ENCODE measurements at places on chromosomes 1 and 21. TPM values are rescaled to one million over a fixed set of nuclear protein-coding genes. Genes with fewer than 3 reads are reported as not detected.

GRCh38 chr1:92184632-92185031 is 33.1 kb upstream of the C1orf146 start:
- no peak for DNase-seq

GRCh38 chr1:206116191-206116872 is 856 bp downstream of the AVPR1B start:
- DNase-seq, result no peak

DNA sequence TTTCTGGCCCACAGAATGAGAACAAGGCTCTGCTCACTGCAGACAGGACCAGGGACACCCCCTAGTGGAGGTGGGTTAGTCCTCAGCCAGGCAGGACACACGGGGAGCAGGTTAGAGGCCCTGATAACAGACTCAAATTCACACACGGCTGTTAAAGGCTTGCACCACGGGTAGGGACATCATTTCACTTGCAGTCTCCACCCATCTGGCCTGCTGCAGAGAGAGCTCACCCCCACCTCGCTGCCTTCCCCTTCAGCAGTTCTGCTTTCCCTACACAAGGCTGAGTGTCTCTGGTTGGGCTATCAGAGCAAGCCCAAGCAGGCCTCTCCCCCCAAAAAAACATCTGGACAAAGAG is 20.6 kb downstream of the MEF2D start:
- DNase-seq, result peak; percentile 53

- DNase-seq, result no peak
Measured at GRCh38 chr1:99557546-99558202, 88.2 kb upstream of the PALMD start.

TMPRSS2 gene
- total RNA-seq, result 0.20 TPM

OR2T33 gene
- 0.27 TPM for total RNA-seq

DNA sequence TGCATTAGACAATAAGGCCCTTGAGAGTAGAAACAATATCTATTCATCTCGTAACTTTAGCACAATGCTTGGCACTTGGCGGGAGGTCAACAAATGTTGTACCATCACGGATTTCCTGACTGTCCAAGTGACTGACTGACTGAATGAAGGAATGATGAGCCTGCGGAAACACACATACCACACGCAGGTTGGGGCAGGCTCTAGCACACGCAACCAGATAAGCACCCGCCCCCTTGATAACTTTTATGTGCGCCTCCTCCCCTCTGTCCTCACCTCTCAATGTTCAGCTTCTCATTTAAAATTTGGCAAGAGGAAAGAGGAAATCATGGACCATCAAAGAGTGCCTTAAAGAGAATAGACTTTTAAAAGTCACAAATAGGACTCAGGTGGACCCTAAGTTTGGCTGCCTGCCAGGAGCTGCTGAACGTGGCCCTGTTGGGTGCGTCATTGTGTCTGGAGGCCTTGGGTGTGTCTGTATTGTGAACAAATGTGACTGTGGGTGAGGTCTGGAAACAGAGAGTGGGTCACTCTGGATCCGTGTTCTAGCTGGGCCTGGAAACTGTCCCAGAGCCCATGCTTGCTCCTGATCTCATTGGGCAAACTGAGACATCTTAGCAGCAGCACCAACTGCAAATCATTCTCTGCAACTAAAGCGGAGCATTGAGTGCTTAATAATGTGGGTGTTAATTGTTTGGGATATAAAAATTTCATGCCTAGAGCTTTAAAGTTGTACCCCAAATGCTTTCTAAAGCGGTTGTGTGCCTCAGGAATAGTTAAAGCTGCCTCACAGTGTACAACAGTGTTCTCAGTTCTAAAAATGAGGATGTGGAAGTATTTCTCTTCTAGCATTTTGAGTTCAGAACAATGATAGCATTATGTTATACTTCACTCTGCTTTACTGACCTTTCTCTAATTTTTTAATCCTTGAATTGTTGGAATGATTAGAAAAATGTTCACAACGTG is 47.6 kb upstream of the ABCG1 start:
- DNase-seq, result peak; percentile 17

DNA sequence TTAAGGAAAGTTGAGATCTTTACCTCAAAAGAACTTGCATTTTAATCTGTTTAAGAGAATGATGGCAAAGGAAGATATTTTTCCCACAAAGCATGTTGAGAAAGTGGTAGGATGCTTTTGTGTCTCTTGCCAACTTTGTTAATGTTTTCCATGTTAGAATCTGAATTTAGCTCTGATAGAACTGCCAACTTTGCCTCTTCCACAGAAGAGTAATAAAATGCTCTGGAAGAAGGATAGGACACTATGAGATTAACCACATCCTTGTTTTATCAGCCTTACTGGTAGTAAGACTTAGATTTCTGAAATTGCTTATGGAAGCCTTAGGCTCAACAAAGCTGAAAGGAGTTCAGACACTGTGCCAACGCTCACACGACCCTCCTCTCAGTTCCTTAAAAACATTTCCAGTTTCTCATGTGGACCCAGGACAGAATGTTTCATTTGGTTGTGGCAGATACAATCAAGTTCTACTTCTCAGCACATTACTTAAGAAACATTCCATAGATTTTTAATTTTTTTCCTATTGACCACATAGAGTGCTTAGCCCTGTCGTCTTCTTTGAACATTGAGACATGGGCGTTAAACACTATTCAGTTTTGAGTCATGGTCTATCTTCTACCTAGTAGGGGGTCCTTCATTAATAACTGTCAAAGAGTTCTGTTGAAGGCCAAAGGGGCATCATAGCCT is 59.0 kb downstream of the MTR start:
- no peak for DNase-seq

DNA sequence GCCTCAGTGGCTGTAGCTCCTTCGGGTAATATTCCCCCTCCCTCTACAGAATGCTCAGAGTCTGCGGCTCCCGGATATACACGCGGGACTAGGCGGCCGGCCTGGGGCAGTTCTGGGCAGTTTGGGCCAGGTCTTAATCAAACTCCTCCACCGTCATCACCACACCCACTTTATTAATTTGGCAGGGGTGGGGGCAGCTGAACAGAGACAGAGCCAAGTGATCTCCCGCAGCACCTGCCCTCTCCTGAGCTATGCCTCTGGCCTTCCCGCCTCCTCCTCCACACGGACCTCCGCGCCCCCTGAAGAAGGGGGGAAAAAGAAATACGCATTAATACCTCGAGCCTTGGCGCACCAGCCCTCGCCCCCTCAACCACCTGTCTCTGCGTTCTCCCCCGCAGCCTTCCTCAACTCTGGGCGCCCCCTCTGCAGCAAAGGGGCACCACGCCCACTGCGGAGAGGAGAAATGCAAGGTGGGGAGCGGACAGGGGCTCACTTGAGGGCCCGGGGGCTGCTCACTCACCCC is 42.6 kb downstream of the CD34 start:
- peak; percentile 57 for DNase-seq

- DNase-seq, result no peak
Measured at GRCh38 chr1:20884513-20884912, 97.4 kb upstream of the HP1BP3 start.

PLCH2 gene
- total RNA-seq, result 0.16 TPM

ZNF672 gene
- 57.9 TPM for total RNA-seq

- no peak for DNase-seq
Measured at GRCh38 chr1:12546771-12547585, 71.0 kb downstream of the DHRS3 start.

SZT2 gene
- 27.0 TPM for total RNA-seq

NCAM2 gene
- 54.5 TPM for total RNA-seq
